Dermis blood vessel endothelial cell (primary cell): ENCODE measurements at places on chromosomes 13 and 19. TPM values are rescaled to one million over a fixed set of nuclear protein-coding genes. Genes with fewer than 3 reads are reported as not detected.

ZNF541 gene
- total RNA-seq, result 0.33 and 1.2 TPM in 2 replicates

CPAMD8 gene
- total RNA-seq, result 2.0 and 3.7 TPM in 2 replicates

SHFL gene
- 29.4 and 31.6 TPM in 2 replicates for total RNA-seq

FLT1 gene
- total RNA-seq, result 74.7 and 82.9 TPM in 2 replicates

PTH2 gene
- not detected in 2 replicates for total RNA-seq

NR2F6 gene
- 63.1 and 82.0 TPM in 2 replicates for total RNA-seq

GSX1 gene
- total RNA-seq, result not detected in 2 replicates

TINCR gene
- total RNA-seq, result under 0.01 TPM in 1 of 2 replicates, not detected in the other

CACNG6 gene
- total RNA-seq, result 0.84 and 0.85 TPM in 2 replicates

SSC5D gene
- 0.19 and 0.51 TPM in 2 replicates for total RNA-seq

RNASEH2A gene
- 19.6 and 45.6 TPM in 2 replicates for total RNA-seq

TMEM38A gene
- 2.0 and 2.7 TPM in 2 replicates for total RNA-seq

ATP8A2 gene
- total RNA-seq, result 0.09 and 0.17 TPM in 2 replicates

UBE2M gene
- 58.9 and 67.6 TPM in 2 replicates for total RNA-seq

SCN1B gene
- 6.5 and 15.9 TPM in 2 replicates for total RNA-seq

CADM4 gene
- total RNA-seq, result 8.7 and 11.9 TPM in 2 replicates

CYP4F12 gene
- not detected in 2 replicates for total RNA-seq

AMH gene
- 1.3 and 1.5 TPM in 2 replicates for total RNA-seq

NFIX gene
- 12.6 and 23.7 TPM in 2 replicates for total RNA-seq

NEK5 gene
- 0.05 and 0.34 TPM in 2 replicates for total RNA-seq

ZNF85 gene
- 9.7 and 12.8 TPM in 2 replicates for total RNA-seq

TEX26 gene
- total RNA-seq, result not detected in 2 replicates

ICAM5 gene
- total RNA-seq, result 0.09 and 0.17 TPM in 2 replicates

PLPP2 gene
- total RNA-seq, result 14.3 and 25.8 TPM in 2 replicates

LILRB3 gene
- total RNA-seq, result not detected in 2 replicates

ZNF699 gene
- total RNA-seq, result 7.2 and 9.4 TPM in 2 replicates

CATSPERD gene
- total RNA-seq, result not detected in 2 replicates

NKPD1 gene
- total RNA-seq, result 0.34 and 0.37 TPM in 2 replicates
